ENCODE measurements at places on chromosomes 6 and 20.

DNA sequence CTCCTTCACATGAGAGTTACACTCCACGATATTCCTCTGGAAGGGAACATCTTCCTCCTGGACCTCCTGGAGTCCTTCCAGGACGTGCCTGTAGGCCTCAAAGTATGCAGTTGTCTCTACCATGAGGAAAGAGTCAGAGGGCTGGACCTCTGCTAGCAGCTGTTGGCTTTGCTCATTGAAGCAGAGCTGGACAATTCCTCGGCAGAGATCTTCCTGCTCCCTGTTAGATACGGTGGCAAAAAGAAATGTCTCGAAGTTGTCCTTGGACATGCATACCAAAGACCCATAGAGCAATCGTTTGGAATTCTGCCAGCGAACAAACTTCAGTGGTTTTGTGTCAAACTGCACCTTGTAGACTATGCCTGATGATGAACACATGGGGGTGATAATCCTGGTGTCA, 7.7 kb downstream of the ZNFX1 start:
- DNase-seq = no peak

DNA sequence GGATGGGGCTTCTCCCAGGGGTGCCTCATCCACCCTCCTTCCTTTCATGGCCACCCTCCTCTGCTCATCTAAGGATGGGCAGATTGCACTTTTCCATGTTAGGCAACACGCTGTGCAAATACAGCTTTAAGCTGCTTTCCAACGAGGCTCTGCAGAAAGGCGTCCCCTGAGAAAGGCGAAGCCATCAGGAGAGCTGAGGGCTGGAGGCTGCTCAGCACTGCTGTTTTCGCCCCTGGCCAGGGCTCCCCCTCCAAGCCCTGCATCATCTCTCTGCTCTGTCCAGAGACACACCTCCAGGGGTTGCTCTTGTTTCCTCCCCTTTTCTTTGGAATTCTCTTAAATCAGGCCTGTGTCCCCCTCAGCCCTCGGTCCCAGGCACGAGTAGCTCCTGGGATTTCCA, 526.1 kb downstream of the CDH26 start:
- DNase-seq = no peak

GRCh38 chr20:6818033-6818808, 50.7 kb downstream of the BMP2 start:
- DNase-seq = peak; percentile 23

GRCh38 chr6:129980821-129981220, 37.6 kb upstream of the L3MBTL3 start:
- DNase-seq = no peak

DNA sequence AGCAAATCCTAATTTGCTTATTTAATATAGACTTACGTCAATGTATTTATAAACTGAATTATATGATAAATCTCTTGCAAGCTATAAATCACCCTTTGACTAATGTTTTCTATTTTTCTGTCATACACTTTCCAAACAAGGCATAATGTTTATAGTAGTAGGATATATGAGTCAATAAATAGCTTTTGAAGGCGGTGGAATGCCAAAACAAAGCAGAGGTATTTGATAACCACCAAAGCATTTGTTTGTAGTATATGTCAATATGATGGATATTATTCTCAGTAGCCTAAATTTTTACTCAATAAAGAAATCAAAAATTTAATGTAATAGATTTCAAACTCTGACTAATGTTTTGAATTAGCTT, 1354.6 kb downstream of the HACE1 start:
- DNase-seq = no peak

- peak; percentile 87 for DNase-seq
These were observed 97.7 kb downstream of the SYCP2 start for GRCh38 chr20:59835448-59836395.

GRCh38 chr6:1426416-1426815, 37.0 kb downstream of the FOXF2 start:
- DNase-seq = no peak

Data from urothelium cell line (cell line).